Vagina (tissue), 2 donors: ENCODE measurements at places on chromosomes 5 and 9. TPM values are rescaled to one million over a fixed set of nuclear protein-coding genes. Genes with fewer than 3 reads are reported as not detected.

PAEP gene
- not detected for total RNA-seq

GIN1 gene
- 5.4 TPM for total RNA-seq

ZNF454 gene
- 3.4 TPM for total RNA-seq

PCA3 gene
- total RNA-seq = not detected

SPRY4 gene
- 13.5 TPM for total RNA-seq

CCDC183 gene
- not detected for total RNA-seq

ANAPC2 gene
- 30.0 TPM for total RNA-seq

ELOVL7 gene
- total RNA-seq = 3.9 TPM
